ENCODE measurements at places on chromosomes 4 and X.

GRCh38 chr4:1035510-1035909 is 24.1 kb downstream of the FGFRL1 start:
- DNase-seq: no peak

GRCh38 chr4:53923921-53924320 is 140.5 kb downstream of the CHIC2 start:
- DNase-seq: no peak

GRCh38 chr4:8849266-8850073 is 22.2 kb downstream of the HMX1 start:
- DNase-seq: no peak

DNA sequence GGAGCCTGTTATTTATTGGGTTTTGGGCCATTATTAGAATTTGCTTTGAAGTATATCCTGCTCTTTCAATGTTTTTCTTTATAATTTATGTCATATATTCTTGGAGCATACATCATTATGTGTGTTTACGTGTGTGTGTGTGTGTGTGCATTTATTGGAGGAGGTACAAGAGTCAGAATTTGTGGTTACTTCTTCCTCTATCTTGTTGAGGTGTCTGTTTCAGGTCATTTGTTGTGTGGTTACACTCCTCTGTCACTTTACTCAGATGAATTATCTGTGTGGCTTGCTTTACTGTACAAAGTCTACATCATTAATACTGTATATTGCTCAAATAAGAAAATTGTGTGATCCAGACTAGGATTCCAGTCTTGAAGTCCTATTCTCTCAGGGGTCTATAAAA is 1957.4 kb upstream of the TENM3 start:
- DNase-seq: no peak

DNA sequence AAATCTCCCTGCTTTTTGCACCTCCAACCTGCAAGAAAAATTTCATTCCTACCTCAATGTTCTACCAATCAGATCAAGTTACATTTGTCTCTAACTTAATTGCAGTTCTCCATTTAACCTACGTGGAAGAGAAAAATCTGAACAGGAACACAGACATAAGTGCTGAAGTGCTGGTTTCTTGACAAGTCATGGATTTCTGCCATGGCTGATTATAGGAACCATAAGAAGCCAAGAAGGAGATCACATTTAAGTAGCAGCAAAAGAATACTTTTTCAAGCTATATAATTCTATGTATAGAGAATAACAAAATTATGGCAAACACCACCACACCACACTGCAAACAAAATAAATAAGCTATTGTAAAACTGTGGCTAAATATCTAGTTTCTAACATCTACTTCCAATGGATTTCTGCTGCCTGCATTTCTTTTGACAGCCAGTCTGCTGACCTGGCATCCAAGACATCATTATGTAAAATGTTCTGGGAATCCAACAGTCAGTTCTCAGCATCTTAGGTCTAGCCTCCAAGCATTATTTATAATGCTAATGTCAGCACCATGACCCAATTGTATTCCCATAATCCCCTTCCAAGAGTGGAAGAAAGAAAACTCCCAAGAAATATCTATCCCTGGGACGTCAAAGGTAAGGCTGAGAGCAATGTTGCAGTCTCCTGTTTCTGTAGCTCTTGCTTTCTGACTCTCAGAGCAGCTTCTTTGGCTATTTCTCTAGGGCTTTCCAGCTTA is 50.8 kb upstream of the GAB1 start:
- no peak for DNase-seq

- DNase-seq: no peak
Observed at GRCh38 chr4:80155316-80155982, 41.9 kb upstream of the PRDM8 start.

- DNase-seq: no peak
Observed at GRCh38 chr4:20255251-20255586, 3.5 kb downstream of the SLIT2 start.

- DNase-seq: no peak
Observed at GRCh38 chr4:116539744-116540143, 545.6 kb downstream of the TRAM1L1 start.

DNA sequence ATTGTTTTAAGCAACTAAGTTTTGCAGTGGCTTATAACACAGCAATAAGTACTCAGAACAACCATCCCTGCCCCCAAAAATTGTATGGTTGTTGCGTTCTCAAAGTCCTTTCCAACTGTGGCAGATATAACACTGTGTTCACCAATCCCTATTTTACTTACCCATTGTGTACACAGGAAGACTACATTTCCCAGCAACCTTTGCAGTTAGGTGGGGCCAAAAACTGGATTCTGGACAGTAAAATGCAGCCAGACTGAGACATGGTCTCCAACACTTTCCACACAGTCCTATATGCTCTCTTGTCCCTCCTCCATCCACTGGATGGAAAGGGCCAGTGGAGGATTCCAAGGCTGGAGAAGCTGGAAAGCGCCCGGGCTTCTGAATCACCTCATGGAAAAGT is 523.6 kb downstream of the BCOR start:
- no peak for DNase-seq

DNA sequence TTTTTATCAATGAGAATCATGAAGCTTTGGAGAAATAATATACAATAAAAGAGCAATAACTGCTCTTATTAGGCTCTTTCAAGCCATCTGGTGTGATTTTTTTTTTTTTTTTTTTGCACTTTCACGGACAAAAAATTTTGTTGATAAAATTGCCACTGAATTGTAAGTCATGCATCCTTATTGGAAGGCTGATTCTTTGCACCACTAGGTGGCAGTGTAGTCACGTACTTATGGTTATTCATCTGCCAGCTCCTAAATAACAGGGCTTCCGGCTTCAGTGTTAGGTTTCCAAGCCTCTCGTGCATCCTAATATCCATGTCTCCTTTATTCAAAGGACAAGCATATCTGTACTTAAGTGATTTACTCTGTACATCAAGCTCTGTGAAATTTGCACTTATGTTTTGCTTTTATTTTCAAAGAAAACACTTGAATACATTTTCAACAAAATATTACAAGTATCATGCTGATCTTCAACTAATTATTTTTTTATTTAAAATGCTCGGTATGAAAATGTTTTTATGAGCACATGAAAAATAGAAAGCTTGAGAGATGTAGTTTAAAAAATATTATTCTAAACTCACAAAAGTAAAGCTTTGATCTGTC is 1578.3 kb upstream of the TENM3 start:
- peak; percentile 55 for DNase-seq

DNA sequence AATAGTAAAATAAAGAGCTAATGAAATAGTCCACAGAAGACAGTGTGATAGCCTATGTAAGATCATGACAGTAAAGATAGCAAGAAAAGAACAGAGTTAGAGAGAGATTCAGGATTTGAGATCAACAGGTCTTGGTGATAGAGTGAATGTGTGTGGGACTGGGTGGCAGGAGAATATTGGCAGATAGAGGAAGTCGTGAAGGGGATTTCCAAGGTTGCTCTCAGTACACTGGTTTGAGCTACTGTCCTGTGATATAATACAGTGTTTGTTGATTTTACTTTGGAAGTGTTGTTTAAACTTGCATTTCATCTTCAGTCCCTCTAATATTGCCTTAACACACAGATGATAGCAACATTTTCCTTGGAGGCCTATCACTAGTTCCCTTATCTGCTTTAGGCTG is 44.1 kb downstream of the DTHD1 start:
- DNase-seq: peak; percentile 60

- DNase-seq: no peak
Observed at GRCh38 chr4:141826260-141826659, 189.9 kb downstream of the IL15 start.

- DNase-seq: no peak
Observed at GRCh38 chrX:18755651-18756050, 48.2 kb downstream of the PPEF1 start.

DNA sequence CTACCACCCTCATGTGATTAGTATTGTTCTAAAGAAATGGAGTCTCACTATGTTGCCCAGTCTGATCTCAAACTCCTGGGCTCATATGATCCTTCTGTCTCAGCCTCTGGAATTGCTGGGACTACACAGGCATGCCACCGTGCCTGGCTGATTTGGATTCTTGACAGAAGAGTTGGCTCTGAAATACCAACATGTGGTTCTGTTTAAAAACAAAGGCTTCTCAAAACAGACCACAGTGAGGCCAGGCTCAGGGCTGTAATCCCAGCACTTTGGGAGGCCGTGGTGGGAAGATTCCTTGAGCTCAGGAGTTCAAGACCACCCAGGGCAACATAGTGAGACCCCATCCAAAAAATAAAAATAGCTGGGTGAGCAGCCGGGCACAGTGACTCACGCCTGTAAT is 126.7 kb downstream of the DHRSX start:
- no peak for DNase-seq

- peak; percentile 5 for DNase-seq
Observed at GRCh38 chr4:88457307-88458103, 586 bp downstream of the HERC5 start.

DNA sequence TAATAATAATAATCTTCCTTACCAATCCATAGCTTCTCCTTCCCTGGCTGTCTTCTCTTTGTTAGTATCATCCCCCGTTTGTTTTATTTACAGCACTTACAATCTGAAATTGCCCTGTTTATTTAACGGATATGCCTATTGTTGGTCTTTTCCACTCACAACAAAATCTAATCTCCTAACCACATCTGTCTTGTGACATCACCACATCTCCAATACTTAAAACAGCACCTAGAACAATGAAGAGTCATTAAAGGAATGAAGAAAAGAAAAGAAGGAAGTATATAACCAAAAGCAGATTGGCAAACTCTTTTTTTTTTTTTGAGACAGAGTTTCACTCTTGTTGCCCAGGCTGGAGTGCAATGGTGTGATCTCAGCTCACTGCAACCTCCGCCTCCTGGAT is 38.7 kb upstream of the JADE1 start:
- DNase-seq: no peak

DNA sequence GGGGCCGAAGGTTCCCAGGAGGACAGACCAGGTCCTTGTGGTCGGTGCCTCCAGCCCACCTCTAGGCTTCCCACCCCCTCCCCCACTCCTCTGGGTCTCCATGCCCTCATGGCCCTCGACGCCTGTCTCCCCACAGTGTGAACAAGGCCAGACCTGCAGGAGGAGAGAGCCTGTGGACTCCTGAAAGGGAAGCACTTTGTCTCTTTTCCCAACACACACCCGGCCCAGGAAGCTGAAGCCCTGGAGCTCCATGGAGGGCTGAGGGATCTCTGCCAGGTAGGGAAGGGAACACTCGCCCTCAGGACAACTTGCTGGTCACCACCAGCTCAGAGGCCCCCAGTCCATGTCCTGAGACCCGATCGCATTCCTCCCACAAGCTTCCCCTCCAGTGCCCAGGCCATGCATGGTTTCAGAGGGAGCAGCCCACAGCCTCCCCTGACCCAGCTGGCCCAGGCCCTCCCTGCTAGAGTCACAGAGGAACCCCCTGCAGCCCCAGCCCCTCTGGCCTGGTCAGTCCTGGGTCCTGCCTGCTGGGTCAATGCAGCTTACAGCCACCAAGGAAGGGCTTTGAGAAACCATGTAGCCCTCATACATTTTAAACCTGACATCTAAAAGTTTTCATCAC is 60.8 kb downstream of the ABLIM2 start:
- DNase-seq: no peak

- DNase-seq: no peak
Observed at GRCh38 chrX:152642931-152643564, 5.4 kb downstream of the GABRQ start.

DNA sequence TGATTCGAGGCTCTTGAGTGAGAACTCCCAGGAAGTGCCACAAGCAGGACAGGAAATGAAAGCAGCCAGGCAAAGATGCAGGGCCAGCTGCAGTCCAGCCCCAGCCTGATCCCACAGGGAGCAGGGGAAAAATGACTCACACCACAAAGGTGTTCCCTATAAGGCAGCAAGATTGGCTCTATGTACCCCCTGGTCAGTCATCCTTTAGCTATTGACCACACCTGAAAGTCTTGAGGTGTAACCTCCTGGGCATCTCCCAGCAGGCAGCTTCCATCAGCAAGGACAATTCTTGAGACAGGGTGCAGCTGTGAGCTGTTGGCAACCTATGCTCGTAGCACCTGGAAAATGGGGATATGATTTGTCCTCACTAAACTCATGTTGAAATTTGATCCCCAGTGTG is 27.9 kb upstream of the EXOC1L start:
- no peak for DNase-seq

DNA sequence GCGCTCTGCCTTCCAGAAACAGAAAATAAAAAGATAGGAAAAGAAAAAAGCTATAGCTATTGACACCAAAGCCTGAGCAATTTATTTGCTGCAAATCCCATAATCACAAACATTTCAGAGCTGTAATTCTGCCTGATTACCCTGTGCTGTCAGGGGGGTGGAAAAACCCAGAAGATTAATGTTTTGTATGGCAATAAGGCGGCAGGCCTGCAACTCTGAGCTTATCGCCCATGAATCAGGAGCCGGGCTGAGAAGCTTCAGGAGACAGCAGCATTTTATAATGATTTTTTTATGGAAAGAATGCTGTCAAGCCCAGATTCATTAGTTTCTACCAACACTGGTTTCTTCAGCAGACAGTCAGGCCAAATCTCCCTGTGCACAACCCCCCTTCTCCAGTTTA is 82.6 kb upstream of the TMEM164 start:
- no peak for DNase-seq

DNA sequence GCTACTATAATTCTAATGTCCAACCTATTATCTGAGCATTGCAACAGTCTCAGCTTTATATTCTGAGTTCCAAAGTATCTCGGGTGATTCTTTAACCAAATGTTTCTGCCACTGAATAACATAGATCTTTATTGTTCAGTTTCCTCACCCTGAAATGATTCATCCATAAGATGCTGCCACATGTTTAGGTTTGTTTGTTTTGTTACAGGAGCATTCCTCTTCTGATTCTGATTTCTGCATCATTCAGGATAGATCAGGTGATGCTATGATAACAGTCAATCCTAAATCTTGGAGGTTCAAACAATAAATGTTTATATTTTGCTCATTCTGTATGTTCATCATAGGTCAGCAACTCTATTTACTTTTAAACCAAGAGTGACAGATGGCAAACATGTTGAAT is 927.6 kb downstream of the PCDH7 start:
- DNase-seq: no peak

DNA sequence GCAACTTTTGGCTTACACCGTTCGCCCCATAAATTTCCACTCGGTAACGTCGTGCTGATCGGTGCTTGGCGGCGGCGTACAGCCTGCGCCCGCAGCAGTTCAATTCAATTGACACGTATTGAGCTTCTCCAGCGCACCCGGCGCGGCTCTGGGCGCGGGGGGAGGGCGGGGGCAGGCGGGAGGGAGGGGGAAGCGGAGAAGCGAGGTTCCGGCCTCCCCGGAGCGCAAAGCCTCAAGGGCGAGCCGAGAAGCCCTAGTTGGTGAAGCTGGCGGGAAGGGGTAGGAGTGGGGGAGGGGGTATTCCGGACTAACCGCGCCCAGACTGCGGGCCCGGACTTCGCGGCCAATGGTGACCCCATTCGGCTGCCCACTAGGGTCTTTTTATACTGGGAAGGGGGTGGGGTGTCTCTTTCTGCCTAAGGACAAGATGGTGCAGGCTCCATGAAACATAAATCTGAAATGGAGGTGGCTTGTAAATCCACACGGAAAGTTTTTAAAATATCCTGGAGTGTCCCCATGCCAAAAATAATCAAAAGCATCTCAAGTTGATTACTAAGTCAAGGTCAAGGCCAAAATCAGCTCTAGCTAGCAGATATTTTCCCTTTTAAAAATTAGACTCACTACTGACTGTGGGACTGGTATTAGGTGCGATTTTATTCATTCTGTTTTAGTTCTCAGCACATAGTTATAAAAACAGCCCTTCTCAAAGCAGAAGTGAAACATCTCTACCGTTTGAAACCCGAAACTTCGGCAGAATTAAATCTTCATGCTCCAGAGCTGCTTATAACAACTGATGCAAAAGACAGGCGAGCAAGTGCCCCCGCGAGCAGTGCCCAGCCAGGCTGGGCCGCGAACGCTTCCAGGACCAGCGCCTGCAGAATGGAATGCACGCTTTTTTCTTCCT is 1.5 kb upstream of the BCOR start:
- DNase-seq: peak; percentile 69
